ENCODE measurements at places on chromosomes 2 and 18. TPM values are rescaled to one million over a fixed set of nuclear protein-coding genes. Genes with fewer than 3 reads are reported as not detected.

The CRYGA gene
- not detected for total RNA-seq

The IGFBP5 gene
- not detected for total RNA-seq

The SAG gene
- total RNA-seq = not detected

The MOGAT1 gene
- total RNA-seq = not detected

Data from activated CD4-positive, alpha-beta T cell treated with anti-CD3 and anti-CD28 coated beads, Interleukin-2, amount 10 ng/mL, durations not matched to agents 24 days and 14 days (primary cell).